ENCODE measurements at places on chromosomes 5 and 9.

GRCh38 chr5:57817001-57817453 lies 334.4 kb upstream of the ACTBL2 start:
- no peak for DNase-seq

DNA sequence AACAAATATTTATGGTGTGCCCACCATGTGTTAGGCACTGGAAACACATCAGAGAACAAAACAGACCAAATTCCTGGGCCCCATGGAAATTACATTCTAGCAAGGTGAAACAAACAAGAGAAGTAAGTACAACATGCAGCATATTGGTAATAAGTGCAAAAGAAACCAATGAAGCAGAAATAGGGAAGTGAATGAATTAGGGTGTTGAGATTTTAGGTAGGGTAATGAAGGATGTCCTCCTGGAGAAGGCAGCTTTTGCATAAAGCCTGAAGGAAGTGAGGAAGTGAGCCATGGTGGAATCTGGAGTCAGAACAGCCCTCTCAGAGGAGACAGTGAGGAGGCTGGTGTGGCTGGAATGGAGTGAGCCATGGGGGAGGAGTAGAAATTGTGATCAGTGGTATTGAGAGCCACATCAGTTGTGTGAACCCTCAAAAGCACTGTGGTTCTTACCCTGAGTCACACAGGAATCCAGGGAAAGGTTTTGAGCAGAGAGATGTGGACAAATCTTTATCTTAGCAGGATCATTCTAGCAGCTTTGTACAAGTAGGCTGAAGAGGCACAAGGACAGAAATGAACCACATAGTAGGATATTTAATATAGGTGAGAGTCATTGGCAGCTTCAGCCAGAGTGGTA lies 52.7 kb upstream of the ARL15 start:
- no peak for DNase-seq

GRCh38 chr9:109278848-109279247 lies 42.0 kb downstream of the EPB41L4B start:
- DNase-seq = no peak

DNA sequence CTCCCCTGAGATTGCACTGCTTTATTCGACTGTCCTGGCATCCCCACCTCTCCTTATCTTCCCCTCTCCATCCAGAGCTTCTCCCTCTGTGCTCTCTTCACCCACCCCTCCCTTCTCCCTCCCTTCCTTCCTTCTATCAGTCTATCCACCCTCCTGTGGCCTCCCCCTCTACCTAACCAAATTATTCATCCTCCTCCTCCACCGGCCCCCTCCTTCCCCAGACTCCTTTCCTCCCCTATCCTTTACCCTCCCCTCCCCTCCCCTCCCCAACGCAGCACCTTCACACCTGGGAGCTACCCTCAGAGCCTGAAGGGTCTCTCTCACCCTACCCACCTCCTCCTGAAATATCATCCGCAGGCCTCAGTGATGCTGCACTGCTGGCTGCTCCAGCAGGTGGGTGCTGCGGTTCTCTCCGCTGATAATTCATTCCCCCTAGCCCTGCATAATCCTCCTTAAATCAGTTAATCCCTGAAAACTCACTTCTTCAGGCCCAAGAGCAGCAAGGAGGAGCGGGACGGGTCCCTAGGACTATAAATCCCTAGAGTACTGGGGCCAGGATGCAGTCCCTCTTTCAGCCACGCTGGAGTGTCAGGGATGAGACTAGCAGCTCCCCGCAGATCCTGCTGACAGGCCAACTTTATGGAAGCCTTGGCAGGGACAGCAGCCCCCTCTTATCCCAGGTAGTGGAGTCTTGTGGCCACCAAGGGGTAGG lies 97.8 kb downstream of the PCDH1 start:
- no peak for DNase-seq

GRCh38 chr5:180034564-180034963 lies 37.0 kb downstream of the RNF130 start:
- DNase-seq = no peak

Data from fibroblast of skin of left quadriceps (primary cell).